Endodermal cell (in vitro differentiated cells): ENCODE measurements at places on chromosomes 3 and 15.
A peak's percentile ranks its signal among the peaks of the same experiment; 100 is the strongest.

GRCh38 chr3:99865321-99865720 lies 47.7 kb downstream of the CMSS1 start:
- no peak for DNase-seq

DNA sequence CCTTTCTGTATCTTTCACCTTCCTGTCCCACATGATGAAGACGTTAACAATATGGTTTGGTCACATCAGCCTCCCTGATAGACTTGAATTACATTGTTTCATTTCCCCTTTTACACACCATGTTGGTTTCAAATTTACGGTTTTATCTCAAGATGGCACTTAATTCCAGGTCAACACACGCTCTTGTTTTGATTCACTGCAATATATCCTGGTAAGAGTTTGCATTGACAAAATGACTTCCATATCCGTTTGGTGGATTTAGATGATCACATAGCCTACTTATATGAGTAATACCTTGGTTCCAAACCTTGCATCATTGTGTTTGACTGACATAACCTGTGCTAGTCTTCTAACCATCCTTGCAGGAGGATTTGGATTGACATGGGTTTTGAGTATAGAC lies 499.4 kb downstream of the ROBO1 start:
- no peak for DNase-seq

DNA sequence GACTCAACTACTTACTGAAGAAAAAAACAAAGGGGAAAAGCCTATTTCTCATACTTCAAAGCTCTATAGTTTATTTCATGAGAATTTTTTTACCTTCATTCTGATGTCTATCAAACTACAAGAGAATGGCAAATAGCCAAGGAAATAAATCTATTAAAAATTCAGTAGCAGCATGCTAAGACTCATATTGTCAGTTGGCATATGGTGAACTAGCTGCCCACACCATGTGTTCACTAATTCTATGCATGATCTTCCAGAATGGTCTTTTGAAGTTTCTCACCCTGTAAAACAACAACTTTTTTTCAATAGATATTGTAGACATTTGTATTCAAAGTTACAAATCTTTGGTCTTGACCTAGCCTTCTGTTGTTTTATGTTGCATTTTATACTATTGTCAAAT lies 386.2 kb downstream of the RSL24D1 start:
- no peak for DNase-seq

GRCh38 chr3:154023148-154023547 lies 98.0 kb upstream of the ARHGEF26 start:
- no peak for DNase-seq

DNA sequence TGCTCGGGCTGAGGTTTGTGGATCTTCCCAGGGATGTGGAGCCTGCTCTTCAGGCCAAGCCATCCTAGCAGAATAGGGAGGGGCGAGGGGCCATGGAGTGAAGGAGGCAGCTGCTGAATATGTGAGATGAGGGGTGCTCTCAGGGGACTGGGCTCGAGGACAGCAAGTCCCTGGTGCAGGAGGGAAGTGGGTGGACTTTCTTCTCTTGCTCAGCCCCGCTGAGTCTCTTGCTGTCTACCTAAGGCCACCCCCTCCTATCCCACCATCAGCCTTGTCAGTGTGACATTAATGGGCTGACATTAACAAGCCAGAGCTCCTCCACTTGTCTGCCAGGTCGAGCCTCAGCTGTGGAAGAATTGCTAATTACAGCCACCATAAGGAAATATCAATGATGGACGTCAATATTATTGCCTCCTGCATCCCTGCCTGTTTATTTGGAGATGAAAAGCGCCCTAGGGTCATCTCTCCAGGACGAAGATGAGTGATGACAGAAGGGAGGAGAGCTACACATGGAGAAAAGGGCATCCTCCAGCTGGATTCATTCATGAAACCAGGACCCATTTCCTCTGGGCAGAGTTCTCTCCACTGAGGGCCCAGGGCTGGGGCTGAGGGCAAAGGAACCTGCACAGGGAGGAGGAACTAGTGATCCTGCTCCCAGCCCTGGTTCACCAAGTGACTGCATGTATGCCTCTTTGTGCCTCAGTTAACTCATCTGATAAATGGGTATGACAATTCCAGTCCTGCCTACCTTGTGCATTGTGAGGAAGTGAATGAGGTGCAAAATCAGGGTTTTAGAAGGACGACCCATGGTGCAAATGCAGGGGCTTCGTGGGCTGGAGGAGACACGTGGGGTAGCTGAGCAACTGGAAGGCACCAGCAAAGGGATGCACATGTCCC lies 34.9 kb upstream of the LINGO1 start:
- no peak for DNase-seq

DNA sequence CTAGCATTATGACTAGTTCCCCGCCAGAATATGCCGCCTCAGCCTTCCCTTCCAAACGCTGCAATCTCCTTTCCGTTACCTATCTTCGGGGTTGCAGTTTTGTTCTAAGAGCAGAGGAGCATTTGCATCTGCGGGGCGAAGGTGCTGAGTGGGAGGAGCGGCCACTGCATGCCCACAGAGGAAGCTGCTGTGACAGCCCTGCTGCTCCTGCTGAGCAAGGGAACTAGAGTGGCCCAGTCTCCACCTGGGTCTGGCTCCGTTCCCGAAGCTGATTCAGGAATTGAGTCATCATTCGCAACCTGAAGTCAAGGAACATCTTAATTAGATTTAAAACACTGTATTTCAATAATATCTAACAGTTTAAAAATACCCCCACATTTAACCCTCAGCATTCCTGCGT lies 98.2 kb upstream of the TJP1 start:
- DNase-seq, result peak; percentile 73
